Nucleus accumbens (tissue), 56 donors: ENCODE measurements at places on chromosomes 2 and 18.

DNA sequence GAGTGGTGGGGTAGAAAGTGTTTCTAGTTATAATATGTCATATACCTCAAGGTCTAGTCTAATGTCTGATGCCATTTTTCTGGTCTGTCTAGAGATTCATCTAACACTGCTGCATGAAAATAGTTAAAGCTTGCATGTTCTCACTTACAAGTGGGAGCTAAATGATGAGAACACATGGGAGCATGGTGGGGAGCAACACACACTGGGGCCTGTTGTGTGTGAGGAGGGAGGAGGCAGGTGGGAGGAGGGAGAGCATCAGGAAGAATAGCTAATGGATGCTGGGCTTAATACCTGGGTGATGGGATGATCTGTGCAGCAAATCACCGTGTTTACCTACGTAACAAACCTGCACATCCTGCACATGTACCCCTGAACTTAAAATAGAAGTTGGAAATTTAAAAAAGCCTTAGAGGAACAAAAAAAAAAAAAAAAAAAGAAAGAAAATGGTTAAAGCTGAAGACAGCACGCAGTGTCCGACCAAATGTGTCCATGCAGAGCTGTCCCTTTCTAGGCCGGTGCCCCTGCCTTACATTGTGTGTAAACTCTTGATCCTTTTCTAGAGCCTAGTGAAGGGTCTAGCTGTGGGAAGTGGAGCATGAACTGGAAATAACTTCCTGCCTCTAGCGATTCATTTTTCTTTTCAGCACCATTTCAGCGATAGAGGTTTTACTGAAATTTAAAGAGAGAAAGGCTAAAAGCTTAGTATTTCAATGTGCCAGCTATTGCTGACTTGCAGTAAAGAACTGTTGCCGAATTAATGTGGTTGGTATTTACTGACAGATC, 94.0 kb downstream of the FMNL2 start:
- no peak for DNase-seq

DNA sequence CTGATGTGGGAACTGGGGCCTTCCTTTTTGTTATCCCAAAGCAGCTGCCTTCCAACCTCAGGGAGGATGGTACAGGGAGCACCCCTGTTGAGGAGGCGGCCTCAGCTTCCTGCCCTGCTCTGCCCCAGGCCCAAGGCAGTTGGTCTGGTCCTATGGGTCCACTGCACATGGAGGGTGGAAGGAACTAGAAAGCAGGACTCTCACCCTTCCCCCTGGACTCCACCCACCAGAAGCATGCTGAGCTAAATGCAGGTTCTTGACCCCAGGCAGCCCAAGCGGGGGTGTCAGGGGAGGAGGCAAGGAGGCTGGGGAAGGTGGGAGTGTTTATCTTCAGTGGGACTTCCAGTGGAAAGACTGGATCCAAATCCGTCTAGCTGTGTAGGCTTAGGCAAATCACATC, 158.5 kb downstream of the SMAD2 start:
- DNase-seq = no peak

DNA sequence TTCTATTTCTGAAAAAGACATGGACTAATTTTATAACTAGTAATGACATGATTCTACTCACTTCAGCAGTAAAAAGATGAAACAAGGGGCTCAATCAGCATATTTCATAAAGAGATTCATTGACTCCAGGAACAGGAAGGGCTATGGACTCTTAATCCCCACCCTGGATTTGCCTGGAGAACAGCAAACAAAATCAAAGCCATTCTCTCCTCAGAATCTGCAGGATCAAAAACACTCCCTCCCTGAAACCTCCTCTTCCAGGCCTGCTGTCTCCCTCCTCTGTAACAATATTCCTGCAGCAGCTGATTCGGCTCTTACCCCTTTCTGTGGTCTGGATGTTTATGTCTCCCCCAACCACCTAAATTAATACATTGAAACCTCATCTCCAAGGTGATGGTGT, 57.0 kb downstream of the ZC3H8 start:
- no peak for DNase-seq

GRCh38 chr2:27155069-27155520, 6.3 kb downstream of the TCF23 start:
- no peak for DNase-seq

- DNase-seq = no peak
Measured at GRCh38 chr2:150156415-150156814, 331.1 kb downstream of the RND3 start.

DNA sequence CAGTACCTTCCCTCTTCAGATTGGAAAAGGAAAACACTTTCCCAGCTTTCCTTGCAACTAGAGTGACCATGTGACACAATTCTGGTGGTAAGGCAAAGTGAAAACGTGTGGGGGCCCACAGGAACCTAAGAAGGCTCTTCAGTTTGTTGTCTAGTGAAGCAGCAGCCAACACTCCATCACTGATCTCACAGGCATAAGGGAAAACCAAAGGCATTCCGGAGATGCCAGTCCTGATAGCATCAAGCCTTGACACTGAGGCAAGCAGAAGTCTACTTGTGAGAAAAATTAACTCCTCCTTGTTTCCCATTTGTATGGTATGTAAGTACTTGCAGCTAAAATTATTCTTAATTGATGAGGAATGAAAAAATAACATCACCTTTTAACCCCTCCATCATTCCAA, 88.3 kb downstream of the ETAA1 start:
- DNase-seq = no peak

DNA sequence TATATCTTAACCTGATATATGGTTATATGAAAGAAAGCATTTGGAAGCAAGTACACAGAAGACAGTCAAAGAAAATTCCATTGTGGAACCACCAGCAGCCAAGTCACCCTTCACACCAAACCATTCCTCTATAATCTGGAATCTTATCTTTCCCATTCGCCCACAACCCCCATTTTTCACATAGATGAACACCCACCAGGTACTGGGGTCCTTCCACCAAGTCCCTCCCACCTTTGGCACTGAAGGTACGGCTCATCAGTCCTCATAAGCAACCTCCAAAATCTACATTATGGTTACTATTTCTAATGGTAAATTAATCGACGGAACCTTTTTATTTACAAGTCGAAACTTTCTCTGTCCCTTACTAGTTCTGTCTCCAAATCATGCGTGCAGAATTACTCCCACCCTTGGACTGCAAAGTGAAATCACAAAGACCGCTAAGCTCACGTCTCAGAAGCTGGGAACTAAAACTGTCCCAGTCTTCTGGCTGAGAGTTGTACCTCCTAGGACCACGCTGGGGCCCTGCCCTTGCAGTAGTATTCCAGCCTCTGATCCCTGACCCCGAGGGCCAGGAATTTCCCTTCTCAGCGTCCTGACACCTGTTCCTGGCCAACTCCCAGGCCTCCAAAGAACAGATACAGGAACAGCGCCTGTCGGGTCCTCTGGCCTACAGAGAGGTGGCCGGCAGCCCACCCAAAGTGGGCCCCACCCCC, 702 bp downstream of the OLA1 start:
- DNase-seq = no peak

GRCh38 chr2:15755528-15755927, 163.9 kb downstream of the DDX1 start:
- DNase-seq = no peak

GRCh38 chr2:98897746-98898145, 38.3 kb downstream of the CRACDL start:
- no peak for DNase-seq

DNA sequence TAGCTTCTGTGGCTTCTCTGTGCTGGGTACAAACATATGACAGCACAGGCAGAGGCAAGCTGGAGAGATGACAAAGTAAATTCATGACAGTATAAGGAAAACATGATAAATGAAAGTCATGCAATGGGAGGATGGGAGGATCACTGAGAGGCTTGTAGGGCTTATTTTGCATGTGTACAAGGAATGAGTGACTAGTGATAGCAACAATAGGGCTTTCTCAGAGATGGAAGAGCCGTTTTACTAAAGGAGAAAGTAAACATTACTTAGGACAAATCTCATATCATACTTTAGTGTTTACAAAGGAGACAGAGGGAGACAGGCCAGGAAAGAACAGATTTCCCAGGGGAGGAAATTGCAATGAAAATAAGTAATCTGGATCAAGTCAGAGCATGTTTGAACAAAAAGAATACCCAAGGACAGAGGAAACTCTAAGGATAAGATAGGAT, 82.5 kb upstream of the RBMS1 start:
- DNase-seq = no peak

DNA sequence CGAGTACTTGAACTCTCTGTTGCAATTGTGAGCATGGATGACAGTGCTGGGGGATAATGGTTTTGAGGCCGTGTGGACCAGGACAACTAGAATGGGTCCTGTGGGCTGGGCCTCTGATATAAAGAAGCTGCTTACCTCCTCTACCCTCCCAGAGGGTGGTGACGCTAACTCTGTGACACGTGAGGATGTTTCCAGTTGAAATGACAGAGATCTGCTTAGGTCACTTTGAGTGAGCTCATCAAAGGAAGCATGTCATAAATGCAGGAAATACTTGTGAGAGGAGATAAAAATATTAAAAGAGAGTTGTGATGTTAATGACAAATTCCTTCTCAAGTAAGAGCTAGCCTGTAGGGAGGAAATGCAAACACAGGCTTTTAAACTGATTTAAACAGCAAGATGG, 16.4 kb downstream of the RMC1 start:
- DNase-seq = no peak

- DNase-seq = no peak
Measured at GRCh38 chr2:69805887-69806286, 23.6 kb upstream of the GMCL1 start.

GRCh38 chr18:6653880-6654279, 75.6 kb upstream of the ARHGAP28 start:
- DNase-seq = no peak

GRCh38 chr18:48607056-48607984, 68.5 kb downstream of the CTIF start:
- no peak for DNase-seq

- no peak for DNase-seq
Measured at GRCh38 chr2:36770542-36771287, 74.2 kb downstream of the VIT start.
